GM12865 (cell line): ENCODE measurements at places on chromosomes 11 and 22.

DNA sequence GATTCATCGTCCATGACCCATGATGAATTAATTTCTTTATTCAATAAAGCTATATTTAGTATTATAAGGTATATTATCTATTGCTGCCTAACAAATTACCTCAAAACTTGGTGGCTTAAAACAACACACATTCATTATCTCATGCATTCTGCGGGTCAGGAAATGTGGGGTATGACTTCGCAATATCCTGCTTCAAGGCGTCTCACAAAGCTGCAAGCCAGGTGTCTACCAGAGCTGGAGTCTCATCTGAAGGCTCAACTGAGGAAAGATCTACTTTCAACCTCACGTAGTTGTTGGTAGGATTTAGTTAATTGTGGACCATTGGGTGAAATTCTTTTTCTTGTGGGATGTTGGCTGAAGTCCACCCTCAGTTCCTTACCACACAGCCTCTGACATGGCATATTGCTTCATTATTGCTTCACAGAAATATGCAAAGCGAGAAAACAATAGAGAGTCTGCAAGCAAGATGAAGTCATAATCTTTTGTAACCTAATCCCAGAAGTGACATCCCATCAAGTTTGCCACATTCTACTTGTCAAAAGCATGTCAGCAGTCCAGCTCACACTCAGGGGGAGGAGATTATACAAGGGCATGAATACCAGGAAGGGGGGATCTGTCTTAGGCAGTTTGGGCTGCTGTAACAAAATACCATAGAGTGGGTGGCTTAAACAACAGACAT lies 45.1 kb downstream of the KREMEN1 start:
- no peak for DNase-seq

- peak; percentile 75 for DNase-seq
These were observed 3.6 kb upstream of the SORL1 start for GRCh38 chr11:121448431-121448941.

DNA sequence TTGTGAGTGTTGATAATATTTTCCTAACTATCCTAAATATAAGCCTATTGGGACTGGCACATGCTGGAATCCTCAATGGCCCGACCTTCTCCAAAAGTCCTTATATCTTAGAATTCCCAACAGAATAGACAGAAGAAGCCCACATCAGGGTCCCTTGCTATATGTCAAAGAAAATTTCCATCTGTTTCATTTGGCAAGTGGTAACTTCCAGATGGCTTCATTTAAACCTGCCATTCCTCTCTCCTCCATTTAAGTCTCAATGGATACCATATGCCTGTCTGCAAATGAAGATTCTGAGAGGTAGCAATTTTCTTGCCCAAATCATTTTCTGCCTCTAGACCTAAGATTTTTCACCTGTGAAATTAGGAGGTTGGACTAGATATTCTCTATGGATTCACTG lies 73.1 kb upstream of the KCNA4 start:
- no peak for DNase-seq

GRCh38 chr22:18000441-18001039 lies 23.8 kb downstream of the MICAL3 start:
- no peak for DNase-seq

DNA sequence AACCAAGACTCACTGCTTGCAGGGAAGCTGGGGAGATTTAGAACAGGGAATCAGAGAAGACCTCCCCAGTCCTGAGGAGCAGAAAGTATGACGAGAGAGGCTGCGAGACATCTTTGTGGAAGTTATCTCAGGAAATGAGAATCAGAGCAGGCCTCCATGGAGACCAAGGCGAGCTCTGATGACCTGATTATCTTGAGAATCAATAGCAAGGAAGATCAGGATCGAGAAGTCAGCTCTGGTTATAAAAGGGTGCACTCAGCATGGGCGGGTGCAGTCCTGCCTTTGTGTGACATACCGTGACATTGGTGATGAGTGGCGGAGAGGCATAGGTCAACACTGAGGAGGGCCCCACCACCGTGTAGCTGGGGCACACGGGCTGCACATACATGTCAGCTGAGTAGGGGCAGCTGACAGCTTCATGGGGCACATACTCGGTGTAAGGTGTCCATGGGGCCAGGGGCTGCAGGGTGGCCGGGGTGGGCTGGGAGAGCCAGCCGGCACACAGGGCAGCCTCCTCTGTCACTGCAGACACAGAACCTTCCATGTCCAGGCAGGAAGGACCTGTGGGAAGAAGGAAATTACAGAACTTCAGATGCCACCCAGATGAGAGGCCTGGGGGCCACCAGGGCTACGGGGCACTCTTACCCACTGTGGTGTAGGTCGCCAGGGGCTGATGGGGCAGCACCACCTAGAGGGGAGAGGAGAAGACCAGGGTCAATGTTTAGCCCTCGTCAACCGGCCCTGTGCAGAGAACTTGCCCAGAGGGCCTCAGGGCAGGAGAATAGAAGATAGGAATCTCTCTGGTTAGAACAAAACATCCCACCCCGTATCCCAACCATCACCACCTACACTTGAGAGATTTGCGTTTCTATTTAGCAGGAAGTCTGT lies 21.7 kb downstream of the POU2AF1 start:
- peak; percentile 14 for DNase-seq

DNA sequence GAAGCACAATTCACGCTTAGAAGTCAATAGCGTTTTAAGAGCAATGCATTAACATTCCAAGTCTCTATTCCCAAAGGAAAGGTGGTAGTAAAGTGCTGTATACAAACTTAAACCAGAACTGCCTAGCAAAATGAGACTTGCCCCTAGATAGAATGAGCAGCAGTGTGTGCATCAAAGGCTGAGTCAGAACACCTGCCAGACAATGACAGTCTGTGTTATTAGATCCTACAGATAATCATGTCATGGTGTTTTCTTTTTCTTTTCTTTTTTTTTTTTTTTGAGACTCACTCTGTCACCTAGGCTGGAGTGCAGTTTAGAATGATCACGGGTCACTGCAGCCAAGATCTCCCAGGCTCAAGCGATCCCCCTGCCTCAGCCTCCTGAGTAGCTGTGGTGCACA lies 1.6 kb downstream of the RTCB start:
- DNase-seq: no peak

DNA sequence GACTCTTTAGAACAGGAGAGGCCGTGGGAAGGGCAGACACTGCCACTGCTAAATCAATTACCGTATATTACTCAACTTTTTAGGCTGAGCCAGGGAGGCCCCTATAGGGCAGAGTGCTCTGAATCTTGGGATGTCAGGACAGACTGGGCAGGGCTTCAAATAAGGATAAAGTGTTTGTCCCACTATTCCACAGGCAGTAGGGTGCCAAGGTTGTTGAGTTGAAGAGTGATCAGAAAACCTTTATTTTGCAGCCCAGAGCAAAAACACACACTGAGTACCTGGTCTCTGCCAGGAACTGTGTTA lies 1.6 kb upstream of the B4GAT1 start:
- no peak for DNase-seq

GRCh38 chr11:9943386-9944110 lies 279.7 kb downstream of the SWAP70 start:
- no peak for DNase-seq

- no peak for DNase-seq
These were observed 27.4 kb downstream of the RCN1 start for GRCh38 chr11:32118025-32118974.

- peak; percentile 54 for DNase-seq
These were observed 105.7 kb downstream of the RASSF10 start for GRCh38 chr11:13114566-13115379.

DNA sequence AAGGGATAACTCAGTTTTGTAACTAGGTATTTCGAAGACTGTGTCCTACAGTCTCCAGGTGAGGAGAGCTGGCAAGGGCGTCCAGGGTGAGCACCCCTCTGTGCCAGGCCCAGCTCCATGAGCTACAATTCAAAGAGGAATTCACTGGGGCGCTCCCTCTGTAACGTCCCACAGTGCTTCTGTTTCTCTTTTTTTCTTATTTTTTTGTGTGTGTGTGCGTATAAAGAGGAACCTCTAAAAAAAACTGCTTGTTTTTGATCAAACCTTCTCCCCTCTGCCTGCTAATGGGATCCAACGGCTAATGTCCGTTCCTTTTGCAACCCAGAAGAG lies 17.1 kb downstream of the ASCC2 start:
- no peak for DNase-seq

- DNase-seq: peak; percentile 42
These were observed 15.6 kb upstream of the RDX start for GRCh38 chr11:110311783-110312579.

- DNase-seq: no peak
These were observed 7.5 kb downstream of the GLB1L3 start for GRCh38 chr11:134283461-134284230.

- DNase-seq: no peak
These were observed 17.5 kb upstream of the SMIM38 start for GRCh38 chr11:69138265-69138664.
